ENCODE measurements at places on chromosomes 16 and 17. TPM values are rescaled to one million over a fixed set of nuclear protein-coding genes. Genes with fewer than 3 reads are reported as not detected.

DNA sequence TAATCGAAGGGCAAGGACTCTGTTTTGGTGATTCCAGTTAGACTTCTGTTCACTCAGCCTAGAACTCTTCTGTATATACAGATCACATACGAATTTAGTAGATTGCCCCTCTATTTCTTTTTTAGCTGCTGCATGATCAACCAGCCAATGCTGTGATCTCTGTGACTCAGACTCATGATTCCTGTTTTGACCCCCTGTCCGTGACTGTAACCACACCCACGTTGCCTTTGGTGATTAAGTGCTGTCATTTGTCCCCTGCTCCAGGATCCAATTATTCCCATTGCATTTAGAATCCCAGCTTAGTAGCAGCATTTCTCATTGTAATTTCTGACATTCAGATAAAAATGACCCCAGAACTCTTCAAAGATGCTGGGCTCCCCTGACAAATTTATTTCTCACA lies 545.7 kb downstream of the NPIPA7 start:
- DNase-seq = no peak

DNA sequence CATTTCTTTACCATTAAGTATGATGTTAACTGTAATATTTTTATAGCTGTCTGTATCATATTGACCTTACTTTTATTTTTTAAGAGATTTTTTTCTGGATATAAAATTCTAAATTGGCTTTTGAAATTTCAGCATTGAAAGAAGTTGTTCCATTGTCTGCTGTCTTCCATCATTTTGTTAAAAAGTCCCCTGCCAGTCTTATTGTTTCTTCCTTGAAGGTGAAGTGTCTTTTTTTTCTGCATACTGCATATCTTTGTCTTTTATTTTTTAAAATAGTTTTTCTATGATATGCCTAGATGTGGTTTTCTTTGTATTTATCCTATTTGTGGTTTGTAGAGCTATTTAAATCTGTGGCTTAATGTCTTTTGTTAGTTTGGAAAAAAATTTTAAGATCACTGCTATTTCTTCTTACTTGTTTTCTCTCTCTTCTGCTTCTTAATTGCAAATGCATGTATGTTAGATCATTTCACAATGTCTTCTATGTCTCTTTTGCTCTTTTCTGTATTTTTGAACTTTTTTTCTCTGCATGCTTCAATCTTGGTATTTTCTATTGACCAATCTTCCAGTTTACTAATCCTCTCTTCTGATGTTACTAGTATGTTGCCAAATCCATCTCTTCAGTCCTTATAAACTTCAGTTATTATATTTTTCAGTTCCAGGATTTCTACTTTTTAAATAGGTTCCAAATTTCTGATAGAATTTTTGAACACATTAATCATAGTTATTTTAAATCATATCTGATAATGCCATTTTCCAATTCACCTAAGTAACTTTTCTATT lies 20.2 kb downstream of the IL21R start:
- DNase-seq = no peak

- DNase-seq = no peak
Observed at GRCh38 chr17:29162909-29163341, 17.3 kb downstream of the MYO18A start.

DNA sequence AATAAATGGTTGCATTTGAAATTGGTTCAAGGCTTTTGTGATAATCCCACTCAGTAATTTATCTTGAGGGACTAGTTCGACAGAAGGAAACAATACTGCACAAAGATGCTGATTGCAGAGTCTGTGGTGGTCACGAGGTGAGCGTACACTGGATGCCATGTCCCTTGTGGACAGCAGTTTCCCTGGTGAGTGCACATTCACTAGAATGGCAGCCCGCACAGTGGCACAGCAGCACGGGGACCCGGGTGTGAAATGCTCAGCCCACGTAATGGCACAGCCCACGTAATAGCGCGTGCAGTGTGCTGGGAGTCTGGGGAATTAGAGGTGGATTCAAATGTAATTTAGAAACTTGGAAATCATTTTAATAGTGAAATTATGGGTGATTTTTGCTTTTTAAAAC lies 154.0 kb downstream of the LGALS9B start:
- no peak for DNase-seq

DNA sequence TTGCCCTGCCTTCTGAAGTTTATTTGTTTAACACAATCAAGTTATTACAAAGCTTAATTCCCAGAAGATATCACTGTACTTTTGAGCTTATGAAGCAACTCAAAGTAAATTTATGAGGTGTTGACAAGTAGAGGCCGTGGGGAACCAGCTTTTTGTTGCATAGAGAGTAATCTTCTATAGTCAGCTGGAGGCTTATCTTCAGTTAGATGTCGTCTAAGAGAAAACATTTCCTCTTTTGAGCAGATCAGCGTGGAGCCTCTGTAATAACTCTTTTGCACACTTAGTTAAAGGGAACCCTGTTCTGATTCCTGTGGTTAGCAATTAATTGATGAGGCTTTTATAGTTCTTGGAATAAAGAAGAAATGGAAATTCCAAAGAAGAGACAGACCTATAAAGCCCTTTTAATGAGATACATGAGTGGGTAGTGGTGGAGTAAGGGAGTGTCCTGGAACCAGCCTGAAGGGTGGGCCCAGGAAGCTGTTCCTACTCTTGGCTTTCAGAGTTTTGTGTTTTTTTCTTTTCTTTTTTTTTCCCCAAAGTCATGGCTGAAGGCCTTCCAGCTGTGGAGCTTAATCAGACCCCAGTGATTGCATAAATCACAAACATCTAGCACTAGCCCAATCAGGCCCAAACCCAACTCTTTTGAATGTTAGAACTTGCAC lies 28.9 kb upstream of the MAP3K14 start:
- DNase-seq = no peak

The HNF1B gene
- total RNA-seq = 0.16 TPM

The ABCA6 gene
- total RNA-seq = 0.08 TPM

The LHX1 gene
- not detected for total RNA-seq

The KRT12 gene
- not detected for total RNA-seq

The CRISPLD2 gene
- 0.46 TPM for total RNA-seq

The ACSM3 gene
- total RNA-seq = 5.7 TPM

The KRT33A gene
- not detected for total RNA-seq

All from activated T-cell treated with anti-CD3 and anti-CD28 coated beads, Interleukin-2, amount 50 U/mL, for 4 hours (primary cell).